SHP77 treated with DMSO at 0.1 percent for 48 hours (cell line): ENCODE measurements at places on chromosomes 5 and 9.

DNA sequence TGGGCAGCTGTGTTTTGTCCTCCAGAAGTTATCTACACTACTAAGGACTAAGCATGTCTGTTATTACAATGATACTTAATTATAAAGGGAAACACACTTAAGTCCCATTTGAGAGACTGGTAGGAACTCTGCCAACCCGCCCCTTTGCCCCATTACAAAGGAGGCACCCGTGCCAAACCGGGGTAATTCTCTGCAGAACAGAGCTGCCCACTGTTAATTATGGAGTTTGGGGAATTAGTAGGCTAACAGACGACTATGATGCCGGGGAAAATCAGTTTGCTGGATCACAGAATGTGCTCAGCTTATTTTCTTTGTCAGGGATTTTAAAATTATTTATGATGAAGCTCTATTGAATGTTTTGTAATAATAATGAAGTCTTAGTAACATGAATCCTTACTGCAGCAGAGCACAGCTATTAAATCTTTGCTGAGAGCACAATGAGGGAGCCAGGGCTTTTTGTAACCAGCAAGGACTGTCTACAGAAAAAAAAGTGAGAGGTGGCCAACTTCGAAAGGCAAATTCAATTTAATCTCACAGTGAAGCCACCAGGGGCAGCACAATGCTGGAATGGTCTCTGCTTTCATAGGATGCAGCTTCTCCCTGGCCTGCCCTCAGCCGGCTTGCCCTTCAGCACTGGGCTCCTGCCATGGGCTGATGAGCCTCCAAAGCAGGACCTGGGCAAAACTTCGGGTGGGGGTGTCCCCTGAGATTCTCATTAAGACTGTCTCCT is 134.5 kb downstream of the GNAQ start:
- no peak for DNase-seq

DNA sequence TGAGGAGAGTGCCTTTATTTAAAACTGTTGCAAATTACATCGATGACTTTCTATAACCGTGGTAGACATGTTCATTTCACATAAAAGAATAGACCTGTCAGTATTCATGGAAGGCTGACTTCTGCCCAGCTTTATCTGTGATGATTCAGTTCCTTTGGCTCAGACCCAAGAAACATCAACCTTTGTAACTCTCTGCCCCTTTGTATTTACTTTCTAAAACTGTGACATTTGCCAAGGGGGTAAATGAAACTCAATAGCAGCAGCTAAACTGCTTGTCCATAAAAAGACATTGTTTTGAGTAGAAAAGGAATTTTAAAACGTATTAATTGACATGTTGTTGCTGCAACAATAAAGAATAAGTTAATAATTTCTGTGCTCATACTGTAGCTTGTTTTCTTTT is 137.8 kb upstream of the ANKH start:
- DNase-seq = peak; percentile 99

GRCh38 chr5:139686706-139687441 is 38.7 kb downstream of the CXXC5 start:
- DNase-seq = no peak

DNA sequence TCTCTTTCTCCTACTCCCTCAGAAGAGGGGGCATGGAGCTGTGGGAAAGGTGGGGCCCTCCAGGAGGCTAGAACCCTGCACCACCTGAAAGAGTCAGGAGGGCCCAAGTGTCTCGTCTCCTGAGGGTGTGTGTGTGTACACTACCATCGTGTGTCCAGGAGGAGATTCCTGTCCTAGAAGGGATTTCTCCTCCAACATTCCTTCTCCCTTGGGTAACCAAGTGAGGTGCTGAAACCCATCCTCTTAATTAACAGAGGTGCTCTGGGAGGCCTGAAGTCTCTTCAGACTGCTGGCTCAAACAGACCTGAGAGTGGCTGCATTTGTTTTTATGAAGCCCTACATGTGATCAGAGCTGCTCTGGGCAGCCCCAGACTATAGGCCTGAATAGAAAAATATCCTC is 61.1 kb upstream of the FAM169A start:
- DNase-seq = no peak

DNA sequence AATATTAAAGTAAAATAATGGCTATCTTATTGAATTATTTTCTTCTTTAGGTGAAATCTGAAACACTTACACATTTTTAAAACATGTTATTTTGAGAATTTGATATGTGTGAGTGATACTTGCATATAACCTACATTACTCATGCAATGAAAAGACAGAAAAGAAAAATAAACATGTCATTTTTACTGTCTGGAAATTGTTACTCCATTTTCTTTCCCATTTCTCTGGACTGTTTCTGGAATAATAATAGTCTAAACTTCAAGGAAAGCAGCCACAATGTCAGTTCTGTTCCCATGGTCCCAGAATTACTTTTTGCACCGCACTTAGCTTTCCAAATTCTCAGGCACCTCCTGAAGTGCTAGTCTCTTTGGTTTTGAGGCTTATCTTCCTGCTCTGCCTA is 145.5 kb downstream of the PRR16 start:
- no peak for DNase-seq

DNA sequence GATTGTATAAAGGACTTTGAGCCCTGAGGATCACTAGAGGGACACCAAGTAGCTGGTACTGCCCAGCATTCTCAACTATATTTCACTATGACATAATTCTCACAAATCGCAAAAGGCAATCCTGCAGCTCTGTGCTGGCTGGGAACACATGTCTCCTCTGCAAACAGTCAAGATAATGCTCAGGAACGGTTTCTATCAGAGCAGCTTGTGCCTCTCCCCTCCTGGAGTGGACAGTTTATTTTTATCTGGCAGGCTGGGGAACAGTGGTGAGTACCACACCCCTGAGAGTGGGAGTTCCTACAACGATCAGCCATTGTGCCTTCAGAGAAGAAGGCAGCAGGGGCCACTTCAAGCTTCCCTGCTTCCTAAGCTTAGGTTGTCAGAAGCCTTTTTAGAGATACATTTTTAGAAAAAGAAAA is 65.8 kb downstream of the ERAP1 start:
- DNase-seq = no peak

- DNase-seq = no peak
Observed at GRCh38 chr5:16544607-16545374, 72.0 kb downstream of the RETREG1 start.

GRCh38 chr9:91305596-91306295 is 56.0 kb downstream of the AUH start:
- no peak for DNase-seq

DNA sequence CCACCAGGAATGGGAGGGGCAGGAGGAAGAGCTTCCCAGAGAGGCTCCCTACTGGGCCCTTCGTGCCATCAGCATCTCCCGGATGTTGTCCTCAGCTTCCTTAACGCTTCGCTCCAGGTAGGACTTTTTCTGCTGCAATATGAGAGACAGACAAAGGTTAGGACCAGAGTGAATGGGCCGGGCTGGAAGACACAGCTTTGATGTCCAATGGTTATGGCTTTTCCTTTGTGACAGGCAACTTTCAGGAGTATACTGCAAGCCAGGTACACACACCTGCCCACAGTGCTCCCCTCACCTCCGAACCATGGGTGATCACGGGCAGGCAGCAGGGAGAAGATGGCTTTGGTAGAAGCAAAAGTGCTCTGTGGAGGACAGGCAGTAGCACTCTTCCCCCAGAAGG is 57.0 kb downstream of the PFDN1 start:
- DNase-seq = no peak
